Activated naive CD8-positive, alpha-beta T cell treated with anti-CD3 and anti-CD28 coated beads for 36 hours (primary cell): ENCODE measurements at places on chromosomes 7 and 10. TPM values are rescaled to one million over a fixed set of nuclear protein-coding genes. Genes with fewer than 3 reads are reported as not detected.
A peak's percentile ranks its signal among the peaks of the same experiment; 100 is the strongest.

GRCh38 chr7:625376-625971 lies 101.0 kb upstream of the DNAAF5 start:
- no peak overlapping the region for H3K27ac ChIP-seq
- peaks cover 5% of the 10 kb centered on the region for H3K4me1 ChIP-seq
- DNase-seq, result no peak
- peaks cover 52% of the 10 kb centered on the region for H3K36me3 ChIP-seq
- no peaks in the 10 kb centered on the region for H3K27me3 ChIP-seq
- no peak overlapping the region for H3K4me3 ChIP-seq

DNA sequence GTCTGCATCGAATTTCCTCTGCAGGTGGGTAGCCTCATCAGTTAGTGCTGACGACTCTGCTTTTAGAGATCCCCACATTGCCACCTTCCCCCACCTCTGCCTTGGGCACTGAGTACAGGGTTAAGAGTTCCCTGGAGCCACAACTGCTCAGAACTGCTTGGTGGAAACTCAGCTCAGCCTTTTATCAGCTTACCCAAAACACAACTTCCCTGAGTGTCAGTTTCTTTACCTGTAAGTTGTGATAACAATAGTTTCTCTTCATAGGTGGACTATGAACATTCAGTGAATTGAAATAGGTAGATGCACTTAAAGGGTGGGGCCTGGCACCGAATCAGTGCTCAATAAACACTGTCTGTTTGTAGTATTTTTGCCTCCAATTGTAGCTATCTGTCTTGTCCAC lies 11.3 kb downstream of the ASB13 start:
- no peak overlapping the region for H3K4me3 ChIP-seq
- DNase-seq, result no peak
- peaks cover 38% of the 10 kb centered on the region for H3K4me1 ChIP-seq

DNA sequence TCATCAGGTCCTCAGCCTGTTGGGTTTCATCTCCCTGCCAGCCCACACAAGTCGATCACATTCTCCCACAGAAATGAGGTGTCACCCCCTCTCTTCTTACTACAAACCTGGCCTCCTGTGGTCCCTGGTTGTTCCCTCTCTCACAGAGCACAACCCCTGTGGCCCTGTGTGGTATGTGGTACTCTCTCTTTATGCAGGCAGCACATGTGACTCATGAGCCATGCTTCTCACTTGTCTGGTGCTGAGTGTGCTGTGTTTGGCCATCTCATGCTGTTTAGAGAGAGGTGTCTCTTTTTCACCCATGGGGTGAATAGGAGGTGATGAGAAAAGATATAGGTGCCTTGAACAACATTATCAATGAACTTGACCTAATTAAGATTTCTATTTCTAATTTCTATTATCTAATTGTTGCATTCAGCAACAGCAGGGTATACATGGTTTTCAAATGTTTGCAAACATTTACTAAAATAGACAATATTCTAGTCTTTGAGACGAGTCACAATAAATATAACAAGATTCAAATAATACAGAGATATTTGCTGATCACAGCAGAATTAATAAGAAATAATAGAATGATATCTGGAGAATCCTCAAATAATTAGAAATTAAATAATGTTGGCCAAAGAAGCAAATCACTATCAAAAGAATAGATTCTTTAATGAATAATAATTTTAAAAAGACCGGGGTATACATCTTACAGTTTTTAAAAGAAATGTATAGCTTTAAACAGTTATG lies 633.8 kb upstream of the IGFBP3 start:
- H3K36me3 ChIP-seq, result no peaks in the 10 kb centered on the region
- no peak overlapping the region for H3K27ac ChIP-seq
- no peaks in the 10 kb centered on the region for H3K27me3 ChIP-seq
- no peaks in the 10 kb centered on the region for H3K4me1 ChIP-seq
- DNase-seq, result no peak

GRCh38 chr7:49885593-49886285 lies 112.3 kb downstream of the VWC2 start:
- H3K4me1 ChIP-seq, result no peaks in the 10 kb centered on the region
- no peak for DNase-seq
- H3K4me3 ChIP-seq, result no peak overlapping the region
- peaks cover 14% of the 10 kb centered on the region for H3K27me3 ChIP-seq
- no peaks in the 10 kb centered on the region for H3K36me3 ChIP-seq

DNA sequence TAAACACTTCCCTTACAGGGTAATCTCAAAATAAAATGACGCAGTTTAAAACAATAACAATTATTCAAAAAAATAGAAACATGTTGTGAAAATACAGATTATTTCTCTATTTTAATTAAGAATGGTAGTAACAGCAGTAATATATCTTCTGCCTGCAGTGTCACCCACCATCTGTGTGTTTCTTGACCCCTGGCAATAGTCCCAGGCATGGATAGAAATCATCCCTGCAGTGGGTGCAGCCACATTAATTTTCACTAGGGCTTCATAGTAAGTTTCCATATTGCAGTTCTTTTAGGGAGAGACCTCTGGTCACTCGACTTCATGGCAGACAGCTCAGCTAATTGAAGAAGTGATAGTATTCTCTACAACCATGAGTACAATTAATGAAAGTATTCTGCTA lies 470.1 kb upstream of the TEX47 start:
- no peak overlapping the region for H3K27ac ChIP-seq
- no peaks in the 10 kb centered on the region for H3K36me3 ChIP-seq
- no peaks in the 10 kb centered on the region for H3K27me3 ChIP-seq
- no peak for DNase-seq
- H3K4me3 ChIP-seq, result no peak overlapping the region

DNA sequence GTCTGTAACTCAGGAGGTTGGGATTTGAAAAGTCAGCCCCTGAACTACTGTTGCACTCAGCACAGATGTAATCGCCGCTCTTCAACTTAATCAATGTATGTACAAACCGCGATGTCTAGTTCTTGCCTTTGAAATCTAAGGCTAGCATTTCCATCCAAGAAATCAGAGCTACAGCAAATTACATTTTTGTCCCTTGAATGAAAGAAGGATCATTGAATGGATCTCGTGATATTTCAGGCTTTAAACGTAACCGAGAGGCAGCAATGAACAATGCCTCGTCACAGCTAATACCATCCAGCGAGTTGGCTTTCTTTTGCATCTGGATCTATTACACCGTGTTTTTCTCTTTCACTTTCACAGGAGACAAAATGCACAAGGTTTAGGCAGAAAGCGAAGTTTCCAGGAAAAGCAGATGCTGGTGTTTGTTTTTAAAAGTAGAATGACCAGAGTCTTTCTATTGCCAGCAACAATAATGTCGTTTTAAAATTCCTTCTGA lies 5.5 kb downstream of the SKIDA1 start:
- no peak overlapping the region for H3K27ac ChIP-seq
- H3K27me3 ChIP-seq, result peaks cover 93% of the 10 kb centered on the region
- DNase-seq, result no peak
- peaks cover 3% of the 10 kb centered on the region for H3K36me3 ChIP-seq
- peak overlapping the region; percentile 69 for H3K4me3 ChIP-seq

DNA sequence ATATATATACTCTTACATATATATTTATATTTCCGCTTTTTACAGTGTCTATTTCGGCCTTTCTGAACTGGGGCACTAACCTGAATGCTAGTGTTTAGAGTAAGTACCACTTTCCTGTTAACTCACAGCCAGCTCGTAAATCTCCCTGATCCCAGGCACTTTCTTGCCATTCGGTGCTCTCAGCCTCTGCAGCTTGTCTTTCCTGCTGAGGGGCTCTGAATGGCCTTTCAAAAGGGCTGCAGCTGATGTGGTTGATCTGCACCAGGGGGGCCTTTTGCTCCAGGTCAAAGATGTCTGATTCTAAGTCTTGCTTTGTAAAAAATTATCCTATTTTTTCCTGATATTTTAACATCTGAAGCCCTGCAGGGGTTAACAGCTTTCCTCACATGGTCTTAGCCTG lies 25.5 kb upstream of the HPS1 start:
- H3K36me3 ChIP-seq, result no peaks in the 10 kb centered on the region
- peaks cover 5% of the 10 kb centered on the region for H3K27me3 ChIP-seq
- no peak for DNase-seq
- H3K4me1 ChIP-seq, result peaks cover 11% of the 10 kb centered on the region
- H3K27ac ChIP-seq, result no peak overlapping the region

DNA sequence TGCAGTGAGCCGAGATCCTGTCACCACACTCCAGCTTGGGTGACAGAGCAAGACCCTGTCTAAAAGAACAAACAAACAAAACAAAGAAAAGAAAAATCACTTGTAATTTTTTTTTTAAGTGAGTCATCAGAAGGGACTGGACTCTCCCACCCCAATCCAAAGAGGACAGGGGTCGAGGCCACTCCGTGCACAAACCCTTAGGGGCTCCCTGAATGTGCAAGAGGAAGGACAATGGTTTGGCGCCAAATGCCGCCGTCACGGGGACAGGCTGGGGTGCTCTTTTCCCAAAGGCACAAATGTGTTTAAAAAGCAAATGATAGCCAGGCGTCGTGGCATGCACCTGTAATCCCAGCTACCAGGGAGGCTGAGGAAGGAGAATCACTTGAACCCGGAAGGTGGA lies 23.8 kb downstream of the RCC1L start:
- H3K36me3 ChIP-seq, result peaks cover 11% of the 10 kb centered on the region
- H3K27me3 ChIP-seq, result no peaks in the 10 kb centered on the region
- H3K4me1 ChIP-seq, result no peaks in the 10 kb centered on the region

GRCh38 chr10:28307267-28307666 lies 4.4 kb upstream of the MPP7 start:
- H3K4me1 ChIP-seq, result peaks cover 24% of the 10 kb centered on the region
- DNase-seq, result no peak
- H3K27me3 ChIP-seq, result no peaks in the 10 kb centered on the region
- no peak overlapping the region for H3K4me3 ChIP-seq
- no peak overlapping the region for H3K27ac ChIP-seq

GRCh38 chr7:27377988-27378387 lies 135.4 kb downstream of the EVX1 start:
- no peaks in the 10 kb centered on the region for H3K4me1 ChIP-seq
- H3K36me3 ChIP-seq, result no peaks in the 10 kb centered on the region
- no peak for DNase-seq

- H3K4me1 ChIP-seq, result peaks cover 2% of the 10 kb centered on the region
- DNase-seq, result peak; percentile 14
- H3K27me3 ChIP-seq, result no peaks in the 10 kb centered on the region
- no peak overlapping the region for H3K4me3 ChIP-seq
- H3K27ac ChIP-seq, result no peak overlapping the region
Observed at GRCh38 chr10:86583983-86584382, 62.4 kb upstream of the WAPL start.

- no peak overlapping the region for H3K27ac ChIP-seq
- peaks cover 2% of the 10 kb centered on the region for H3K36me3 ChIP-seq
- no peaks in the 10 kb centered on the region for H3K4me1 ChIP-seq
Observed at GRCh38 chr7:71385330-71385729, 253.4 kb downstream of the GALNT17 start.

EPO gene
- not detected for total RNA-seq

GATA3 gene
- 8.8 TPM for total RNA-seq

NUDT13 gene
- 1.2 TPM for total RNA-seq

PIK3AP1 gene
- total RNA-seq, result 4.5 TPM

NEUROD6 gene
- total RNA-seq, result not detected

CHAT gene
- total RNA-seq, result not detected

VAX1 gene
- total RNA-seq, result not detected

ZNF365 gene
- total RNA-seq, result not detected

HOXA7 gene
- not detected for total RNA-seq
